CD4-positive, alpha-beta T cell treated with Interleukin-15 for 4 hours (primary cell): ENCODE measurements at places on chromosomes 1 and 21.

- no peak for DNase-seq
Measured at GRCh38 chr1:57881639-57882038, 457.8 kb upstream of the DAB1 start.

- DNase-seq, result no peak
Measured at GRCh38 chr1:205492774-205493173, 11.7 kb upstream of the CDK18 start.

DNA sequence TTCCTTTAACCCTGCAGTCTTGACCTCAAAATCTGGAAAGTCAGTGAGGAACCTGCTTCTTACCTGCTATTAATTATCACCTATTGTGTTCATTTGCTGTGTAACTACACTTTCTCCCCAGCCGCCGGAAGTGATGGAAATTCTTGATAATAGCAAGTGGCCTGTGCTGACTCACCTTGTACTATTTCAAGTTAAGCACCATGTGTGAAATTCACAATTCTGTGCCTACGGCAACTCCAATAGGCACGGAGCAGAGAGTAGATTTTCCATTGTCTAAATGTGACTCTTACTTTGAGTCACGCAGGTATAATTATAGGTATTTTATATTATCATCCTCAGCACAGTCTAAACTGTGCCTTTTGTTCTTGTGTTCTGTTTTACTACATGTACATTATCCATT is 466.8 kb downstream of the KIF26B start:
- no peak for DNase-seq

DNA sequence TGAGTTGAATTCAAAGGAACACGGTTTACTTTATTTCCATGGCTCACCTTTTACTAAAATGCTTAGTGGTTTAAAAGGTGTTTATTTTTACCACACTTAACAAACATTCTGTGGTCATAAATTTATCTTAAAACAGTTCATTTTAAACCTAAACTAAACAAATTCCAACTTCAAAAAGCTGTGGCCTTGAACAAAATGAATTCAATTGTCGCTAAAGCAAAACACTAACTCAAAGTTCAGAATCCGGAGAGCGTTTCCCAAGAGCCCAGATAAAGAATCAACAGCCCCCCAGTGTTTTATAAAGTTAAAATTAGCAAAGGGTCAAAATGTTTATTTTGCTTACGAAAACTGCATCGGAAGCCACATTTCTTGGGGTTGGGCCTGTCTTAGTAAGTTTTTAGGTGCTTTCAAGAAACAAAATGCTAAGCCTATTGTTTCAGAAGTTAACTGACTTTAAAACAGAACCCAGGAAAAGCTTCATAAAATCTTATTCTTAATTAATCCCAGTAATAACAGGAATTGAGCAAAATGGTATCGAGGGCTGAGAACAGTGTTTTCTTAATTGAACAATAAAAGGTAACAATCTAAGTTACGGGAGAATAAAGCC is 1.3 kb downstream of the PUM1 start:
- no peak for DNase-seq

GRCh38 chr1:199725002-199725565 is 302.4 kb upstream of the NR5A2 start:
- DNase-seq, result no peak

DNA sequence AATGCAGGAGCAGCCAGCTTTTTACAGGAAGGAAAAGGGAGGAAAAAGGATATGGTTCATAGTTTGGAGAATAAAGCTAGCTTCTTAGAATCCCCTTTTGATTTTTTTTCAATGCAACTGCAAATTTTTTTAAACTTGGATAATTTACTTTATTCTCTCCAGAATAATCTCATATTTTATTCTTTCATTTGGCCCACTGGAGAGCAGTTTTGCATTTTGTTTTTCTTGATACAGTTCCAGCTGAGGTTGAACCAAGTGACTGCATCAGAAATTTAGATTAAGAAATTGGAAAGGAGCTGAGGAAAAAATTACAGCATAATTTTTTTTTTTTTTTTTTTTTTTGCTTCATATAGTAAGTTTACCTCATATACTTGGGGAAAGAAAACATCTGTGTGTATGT is 22.8 kb downstream of the GABPA start:
- no peak for DNase-seq

DNA sequence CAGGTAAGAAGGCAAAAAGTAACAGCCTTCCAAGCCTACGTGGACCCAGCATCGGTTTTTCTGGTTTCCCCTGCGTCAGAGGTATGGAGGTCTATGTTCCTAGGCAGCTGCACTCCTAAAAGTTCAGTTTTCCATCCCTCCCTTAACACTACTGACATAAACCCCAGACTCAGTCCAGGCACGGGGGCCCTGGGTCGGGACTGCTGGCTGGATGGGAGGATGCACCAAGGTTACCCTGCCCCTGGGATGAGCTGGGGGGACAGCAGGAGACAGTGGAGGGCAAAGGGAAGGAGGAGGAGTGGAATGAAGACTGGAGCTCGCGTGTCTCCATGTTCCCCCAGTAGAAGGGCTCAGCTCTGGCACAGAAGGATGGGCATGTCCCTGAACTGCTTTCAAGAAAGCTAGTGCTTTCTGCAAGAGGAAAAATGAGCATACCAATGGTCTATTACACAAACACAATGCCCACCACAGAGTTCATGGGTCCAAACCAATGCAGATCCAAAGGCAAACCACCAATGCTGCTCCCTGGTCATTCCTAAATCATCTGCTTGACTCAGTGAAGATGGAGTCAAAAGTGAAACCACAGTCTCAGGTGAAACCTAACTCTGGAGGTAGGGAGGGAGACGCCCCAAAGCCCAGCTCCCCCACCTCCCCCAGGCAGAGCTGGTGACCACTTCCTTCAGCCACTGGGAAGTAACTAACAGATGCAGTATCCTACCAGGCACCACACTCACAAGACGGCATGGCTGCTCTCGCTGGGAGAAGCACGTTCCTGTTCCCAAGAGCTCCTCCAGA is 54.9 kb downstream of the CD46 start:
- no peak for DNase-seq

DNA sequence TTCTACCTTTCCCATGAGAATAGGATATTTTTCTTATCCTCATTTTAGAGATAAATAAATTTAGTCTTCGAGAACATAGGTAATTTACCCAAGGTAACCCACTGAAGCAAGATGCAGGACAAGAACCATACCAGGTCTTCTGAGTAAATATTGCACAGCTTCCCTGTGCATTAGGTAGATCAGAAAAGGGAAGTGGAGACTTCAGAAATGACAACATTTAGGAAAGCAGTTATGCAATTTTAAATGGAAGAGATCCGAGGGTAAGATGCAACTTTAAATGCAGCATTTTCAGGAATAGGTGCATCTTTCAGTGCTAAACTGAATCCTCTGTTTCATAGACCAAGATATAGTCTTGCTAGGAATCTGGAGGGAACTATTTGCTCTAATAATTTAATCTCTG is 206.4 kb upstream of the SGIP1 start:
- no peak for DNase-seq

DNA sequence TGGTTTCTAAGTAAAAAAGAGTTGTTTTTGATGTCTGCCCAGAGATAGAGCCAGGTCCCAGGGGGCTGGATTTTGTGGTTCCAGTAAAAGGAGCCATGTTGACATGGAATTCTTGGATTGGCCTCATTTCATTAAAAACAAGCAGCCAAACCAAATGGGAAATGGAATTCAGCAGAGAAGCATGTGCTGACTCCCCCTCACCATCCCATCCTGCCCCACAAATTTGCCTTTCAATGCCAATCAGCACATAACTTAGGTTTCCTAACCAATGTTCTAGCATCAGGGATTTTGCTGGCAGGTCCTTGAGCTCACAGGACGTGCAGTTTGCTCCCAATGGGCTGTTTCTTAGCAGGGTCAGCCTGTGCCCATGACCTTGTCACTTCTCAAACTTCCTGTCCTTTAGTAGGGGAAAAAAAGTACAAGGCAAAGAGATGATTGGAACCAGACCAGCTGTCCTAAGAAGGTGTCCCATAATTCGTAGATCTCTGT is 101.5 kb upstream of the GADD45A start:
- DNase-seq, result no peak

GRCh38 chr1:222373216-222373615 is 174.7 kb downstream of the HHIPL2 start:
- DNase-seq, result no peak

- no peak for DNase-seq
Measured at GRCh38 chr1:147840909-147841308, 61.7 kb upstream of the GJA8 start.

GRCh38 chr1:87549738-87550137 is 221.1 kb downstream of the LMO4 start:
- no peak for DNase-seq

- DNase-seq, result no peak
Measured at GRCh38 chr1:69929308-69930057, 275.9 kb downstream of the LRRC40 start.

DNA sequence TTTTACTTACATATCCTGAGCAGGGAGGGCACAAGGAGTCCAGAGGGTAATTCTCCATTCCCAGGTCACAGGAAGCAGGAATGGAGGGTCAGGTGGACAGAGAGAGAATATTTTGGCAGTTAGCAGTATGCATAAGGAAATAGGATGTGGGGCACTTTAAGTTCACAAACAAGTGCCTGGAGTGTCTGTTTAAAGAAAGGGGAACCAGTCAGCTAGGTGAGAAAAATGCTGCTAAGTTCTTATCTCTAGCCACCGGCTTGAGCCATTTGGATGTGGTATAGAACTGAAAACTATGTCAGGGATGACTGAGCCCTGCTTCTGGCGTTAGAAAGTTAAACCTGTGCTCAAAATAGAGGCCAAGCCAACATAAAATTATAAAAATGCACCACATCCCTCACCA is 739.7 kb upstream of the NCAM2 start:
- DNase-seq, result no peak

GRCh38 chr21:46210378-46211136 is 18.0 kb downstream of the LSS start:
- no peak for DNase-seq

DNA sequence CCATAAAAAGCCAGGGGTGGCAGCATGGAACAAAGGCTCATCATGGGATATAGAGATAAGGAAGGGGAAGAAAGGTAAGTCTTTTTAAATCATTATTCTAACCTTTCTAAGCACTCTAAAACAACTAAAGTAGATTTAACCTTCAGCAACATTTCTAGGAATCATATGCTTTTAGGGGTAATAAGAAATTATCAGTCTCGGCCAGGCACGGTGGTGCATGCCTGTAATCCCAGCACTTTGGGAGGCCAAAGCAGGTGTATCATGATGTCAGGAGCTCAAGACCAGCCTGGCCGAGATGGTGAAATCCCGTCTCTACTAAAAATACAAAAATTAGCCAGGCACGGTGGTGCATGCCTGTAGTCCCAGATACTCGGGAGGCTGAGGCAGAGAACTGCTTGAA is 20.3 kb upstream of the PHTF1 start:
- DNase-seq, result no peak

DNA sequence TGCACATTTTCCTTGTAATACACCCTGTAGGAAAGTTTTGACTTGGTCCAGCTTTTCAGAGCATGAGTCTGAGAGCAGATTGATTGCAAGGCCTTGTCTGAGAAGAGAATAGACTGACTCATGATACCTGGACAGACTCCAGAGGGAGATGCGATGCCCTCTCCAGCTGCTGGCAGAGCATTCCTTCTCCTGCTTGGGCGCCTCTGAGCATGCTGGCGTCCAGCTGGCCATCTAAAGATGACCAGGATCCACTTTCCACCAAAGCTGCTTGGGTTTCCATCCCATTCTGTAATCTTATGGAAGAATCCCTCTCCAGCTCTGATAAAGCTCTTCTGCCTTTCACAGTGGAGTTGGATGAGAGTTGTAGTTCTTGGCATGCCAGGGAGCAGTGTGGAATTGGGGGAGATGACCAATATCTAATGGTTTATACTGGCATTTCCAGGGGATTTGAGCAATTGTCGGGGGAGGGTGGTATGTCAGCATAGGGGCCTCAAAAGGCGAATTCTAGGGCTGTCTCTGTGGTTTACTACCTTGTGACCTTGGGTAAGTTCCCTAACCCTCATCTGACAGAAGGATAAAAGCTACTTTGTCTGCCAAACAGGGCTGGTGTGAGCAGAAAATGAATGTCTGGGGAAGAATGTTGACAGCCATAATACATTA is 19.5 kb downstream of the SZRD1 start:
- no peak for DNase-seq

- DNase-seq, result no peak
Measured at GRCh38 chr1:45380125-45380524, 39.9 kb upstream of the MUTYH start.

GRCh38 chr1:53324321-53324720 is 3.5 kb downstream of the LRP8 start:
- no peak for DNase-seq

DNA sequence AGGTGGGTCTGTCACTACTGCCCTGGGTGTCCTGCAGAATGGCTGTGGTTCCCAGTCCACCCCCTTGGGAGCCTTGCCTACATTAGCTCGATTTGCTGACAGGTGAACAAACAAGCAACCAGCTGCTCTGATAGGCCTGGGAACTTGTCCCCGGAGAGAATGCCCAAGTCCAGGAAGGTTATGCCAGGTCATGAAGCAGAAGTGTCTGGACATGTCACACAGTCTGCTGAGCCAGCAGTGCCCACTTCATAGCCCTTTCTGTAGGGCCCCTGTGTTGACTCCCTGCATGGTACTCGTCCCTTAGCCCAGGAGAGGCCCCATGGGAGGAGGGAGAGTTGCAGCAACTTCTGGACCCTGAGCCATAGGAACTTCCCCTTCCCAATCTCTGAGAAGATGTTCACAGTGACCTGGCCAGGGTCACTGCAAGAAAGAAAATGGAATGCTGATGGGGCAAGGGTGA is 31.0 kb downstream of the UCK2 start:
- DNase-seq, result no peak

DNA sequence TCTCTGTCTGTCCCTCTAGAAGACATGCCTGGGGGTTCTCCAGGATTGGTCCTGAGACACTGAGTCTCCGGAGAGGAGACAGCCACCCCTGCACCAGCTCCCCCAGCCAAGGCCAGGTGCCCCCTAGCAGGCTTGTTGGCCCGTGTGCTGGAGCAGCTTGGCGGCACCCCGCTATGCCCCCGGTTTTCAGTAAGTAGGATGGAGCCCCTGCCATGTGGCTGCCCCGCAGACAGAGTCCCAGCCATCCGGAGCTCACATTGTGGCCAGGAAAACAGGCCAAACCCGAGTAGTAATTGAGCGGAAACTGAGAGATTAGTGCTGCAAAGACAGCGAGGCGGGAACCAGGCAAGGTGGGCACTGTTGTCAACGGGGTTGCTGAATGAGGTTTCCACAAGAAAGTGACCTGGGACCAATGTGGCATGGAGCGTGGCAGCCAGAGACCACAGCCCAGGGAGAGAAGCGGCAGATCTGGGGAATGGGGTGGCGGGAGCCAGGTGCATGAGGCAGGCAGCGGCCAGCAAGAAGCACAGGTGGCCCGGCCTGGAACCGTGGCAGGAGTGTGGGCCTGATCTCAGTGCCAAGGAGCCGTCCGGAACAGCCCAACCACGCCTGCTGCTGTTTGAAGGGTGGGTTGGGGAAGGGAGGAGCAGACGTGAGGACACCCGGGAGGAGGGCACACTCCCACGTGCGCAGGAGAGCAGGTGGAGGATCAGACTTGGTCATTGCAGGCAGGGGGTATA is 137.4 kb upstream of the VAMP3 start:
- DNase-seq, result no peak

GRCh38 chr1:218525031-218525430 is 179.9 kb downstream of the TGFB2 start:
- DNase-seq, result no peak

- no peak for DNase-seq
Measured at GRCh38 chr1:236953151-236953700, 51.0 kb downstream of the MT1HL1 start.

- DNase-seq, result no peak
Measured at GRCh38 chr1:244226435-244226834, 175.4 kb downstream of the ZBTB18 start.
